ENCODE measurements at places on chromosomes 11 and 22.

- no peak for DNase-seq
Measured at GRCh38 chr11:124075841-124076651, 34.9 kb upstream of the OR10G7 start.

DNA sequence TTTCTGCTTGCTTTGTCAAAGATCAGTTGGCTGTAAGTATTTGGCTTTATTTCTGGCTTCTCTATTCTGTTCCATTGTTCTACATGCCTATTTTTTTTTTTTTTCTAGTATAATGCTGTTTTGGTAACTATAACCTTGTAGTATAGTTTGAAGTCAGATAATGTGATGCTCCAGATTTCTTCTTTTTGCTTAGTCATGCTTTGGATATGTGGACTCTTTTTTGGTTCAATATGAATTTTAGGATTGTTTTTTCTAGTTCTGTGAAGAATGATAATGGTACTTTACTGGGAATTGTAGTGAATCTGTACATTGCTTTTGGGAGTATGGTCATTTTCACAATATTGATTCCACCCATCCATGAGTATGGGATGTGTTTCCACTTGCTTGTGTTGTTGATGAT is 37.9 kb upstream of the ARHGAP20 start:
- no peak for DNase-seq

- no peak for DNase-seq
Measured at GRCh38 chr11:118791961-118792569, 1.1 kb upstream of the DDX6 start.

GRCh38 chr11:62850911-62851806 is 11.8 kb upstream of the WDR74 start:
- DNase-seq: no peak
